ENCODE measurements at places on chromosomes 4 and X.

DNA sequence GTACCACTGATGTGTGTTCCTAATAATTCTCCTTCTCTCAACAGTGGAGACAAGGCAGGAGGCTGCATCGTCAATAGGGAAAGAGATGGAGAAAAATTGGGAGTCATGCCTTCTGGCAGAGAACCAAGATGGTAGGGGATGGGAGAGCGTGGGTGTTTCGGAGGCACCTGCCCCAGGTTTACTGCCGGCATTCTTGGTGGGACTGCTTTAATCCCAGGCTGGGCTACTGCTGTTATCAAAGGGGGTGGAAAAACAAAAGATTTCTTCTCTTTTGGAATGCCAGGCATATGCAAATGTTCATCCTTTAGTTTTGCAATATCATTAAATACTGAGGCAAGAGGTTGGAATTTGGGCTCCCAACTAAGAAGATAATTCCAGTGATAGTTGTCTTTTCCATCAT lies 257.0 kb downstream of the DCHS2 start:
- no peak for DNase-seq

DNA sequence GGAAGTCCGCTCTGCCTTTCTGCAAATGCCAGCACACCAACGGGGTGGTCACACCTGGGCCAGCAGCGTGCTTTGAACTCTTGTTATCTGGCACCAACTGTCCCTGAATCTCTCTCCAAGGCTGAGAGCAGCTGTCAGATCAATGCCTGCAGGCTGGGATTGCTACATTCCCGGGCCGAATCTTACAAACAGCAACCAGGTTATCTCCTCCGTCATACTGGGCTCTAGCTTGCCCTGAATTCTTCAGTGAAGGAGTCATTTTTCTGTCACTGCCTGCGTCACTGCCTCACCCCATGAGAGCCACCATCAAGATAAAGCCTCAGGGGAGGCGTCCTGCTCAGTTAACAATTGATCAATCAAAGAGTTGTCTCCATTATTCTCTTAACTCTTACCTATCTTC lies 329.4 kb upstream of the PPARGC1A start:
- DNase-seq = no peak

DNA sequence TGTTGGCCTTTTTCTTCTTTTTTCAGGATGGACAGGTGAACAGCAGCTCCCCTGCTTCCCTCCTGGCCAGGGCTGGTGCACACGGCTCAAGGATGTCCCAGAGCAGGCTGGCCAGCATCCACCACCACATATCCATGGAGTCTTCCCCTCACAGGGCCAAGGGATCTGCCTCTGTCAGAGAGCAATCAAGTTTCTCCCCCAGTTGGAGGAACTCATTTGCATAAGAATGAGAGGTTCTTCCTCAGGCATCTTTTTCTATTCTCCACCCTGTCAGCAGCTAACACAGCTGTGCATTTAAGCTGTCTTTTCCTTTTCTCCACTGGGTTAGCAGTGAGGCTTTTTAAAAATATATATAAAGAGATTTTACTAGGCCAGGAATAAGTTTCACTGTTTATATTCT lies 143.8 kb downstream of the ANAPC10 start:
- no peak for DNase-seq

GRCh38 chr4:118035309-118035708 lies 1.0 kb downstream of the NDST3 start:
- DNase-seq = no peak

DNA sequence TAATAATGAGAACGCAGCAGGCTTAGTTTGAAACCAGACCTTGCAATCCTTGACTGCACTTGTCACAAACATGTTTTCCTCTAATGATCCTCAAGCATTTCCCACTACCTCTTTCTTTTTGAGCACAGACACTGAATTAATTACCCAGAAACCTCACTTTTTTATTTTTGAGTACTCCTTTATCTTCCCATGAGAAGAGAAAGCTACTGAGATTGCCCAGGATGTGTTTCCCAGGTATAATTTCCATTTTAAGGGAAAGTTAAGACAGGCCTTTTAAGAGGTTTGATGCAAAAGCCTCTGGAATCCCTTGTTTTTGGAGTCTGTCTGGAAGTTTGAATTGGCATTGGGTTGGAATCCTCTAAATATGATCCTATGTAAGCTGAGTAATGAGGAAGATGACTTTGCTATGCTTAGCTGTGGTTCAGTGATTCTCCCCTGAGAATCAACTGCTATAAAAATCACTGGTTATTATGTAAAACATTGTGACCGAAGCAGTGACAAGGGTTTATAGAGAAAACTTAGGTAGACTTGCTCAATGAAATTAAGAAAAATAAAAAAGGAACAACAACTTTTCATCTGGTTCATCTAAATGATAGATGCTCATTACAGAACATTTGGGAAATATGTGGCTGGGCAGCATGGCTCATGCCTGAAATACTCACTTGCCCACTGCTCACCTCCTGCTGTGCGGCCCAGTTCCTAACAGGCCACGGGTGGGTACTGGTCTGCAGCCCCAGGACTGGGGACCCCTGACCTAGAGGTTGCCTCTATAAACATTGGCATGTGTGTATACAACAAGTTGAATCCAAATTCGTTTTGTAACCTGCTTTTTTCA lies 10.8 kb upstream of the RHOH start:
- no peak for DNase-seq

DNA sequence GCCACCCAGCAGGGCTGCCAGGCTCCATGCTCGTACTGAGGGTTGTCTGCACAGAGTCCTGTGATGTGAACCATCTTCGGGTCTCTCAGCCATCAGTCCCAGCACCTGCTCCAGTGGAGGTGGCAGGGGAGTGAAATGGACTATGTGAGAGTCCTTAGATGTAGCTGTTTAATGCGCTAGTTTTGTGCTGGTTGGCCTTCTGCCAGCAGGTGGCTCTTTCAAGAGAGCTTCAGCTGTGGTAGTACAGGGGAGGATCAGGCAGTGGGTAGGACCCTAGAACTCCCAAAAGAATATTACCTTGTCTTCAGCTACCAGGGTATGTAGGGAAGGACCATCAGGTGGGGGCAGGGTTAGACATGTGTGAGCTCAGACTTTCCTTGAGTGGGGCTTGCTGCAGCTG lies 1066.0 kb downstream of the GLUD2 start:
- DNase-seq = no peak

- no peak for DNase-seq
These were observed 27.3 kb downstream of the CXorf58 start for GRCh38 chrX:23935106-23935505.

DNA sequence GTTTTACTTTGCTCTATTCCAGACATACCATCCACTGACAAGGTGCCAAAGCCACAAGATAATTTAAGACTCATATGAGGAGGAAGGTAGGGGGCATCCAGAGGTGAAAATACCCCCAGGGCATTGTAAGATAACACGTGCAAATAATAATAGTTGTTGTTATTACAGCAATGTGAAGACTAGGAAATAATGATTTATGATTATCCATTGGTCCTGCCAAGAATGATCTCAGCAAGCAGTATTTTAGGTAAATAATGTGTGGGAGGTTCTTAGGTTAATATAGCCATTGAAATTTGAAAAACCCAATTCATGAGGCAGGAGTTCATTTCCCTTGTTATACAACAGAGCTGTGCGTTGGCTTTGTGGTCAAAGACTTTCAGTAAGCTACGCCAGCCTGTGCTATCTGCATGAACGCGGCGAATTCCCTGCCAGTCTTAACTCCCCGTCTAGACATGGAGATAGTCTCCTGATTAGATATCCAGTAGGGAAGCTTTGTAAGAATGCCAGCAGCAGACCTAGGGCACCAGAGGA lies 47.2 kb upstream of the MXRA5 start:
- no peak for DNase-seq

- peak; percentile 43 for DNase-seq
These were observed 11.2 kb downstream of the ABLIM2 start for GRCh38 chr4:8147231-8147970.

- no peak for DNase-seq
These were observed 299.7 kb downstream of the LDB2 start for GRCh38 chr4:16598597-16599206.
